Activated T-cell treated with anti-CD3 and anti-CD28 coated beads, Interleukin-2, amount 50 U/mL, for 4 hours (primary cell): ENCODE measurements at places on chromosomes 7 and 10. TPM values are rescaled to one million over a fixed set of nuclear protein-coding genes. Genes with fewer than 3 reads are reported as not detected.

Gene STAMBPL1
- total RNA-seq, result 24.7 TPM

Gene AIFM2
- 16.9 TPM for total RNA-seq

Gene ASB10
- not detected for total RNA-seq

Gene MYL7
- total RNA-seq, result not detected

- no peak for DNase-seq
Measured at GRCh38 chr10:46240684-46241565, 45.9 kb upstream of the ANTXRL start.

- no peak for DNase-seq
Measured at GRCh38 chr10:69501657-69502056, 50.4 kb downstream of the TSPAN15 start.

GRCh38 chr7:141444961-141445360 is 106.2 kb upstream of the AGK start:
- no peak for DNase-seq

- DNase-seq, result peak; percentile 94
Measured at GRCh38 chr10:72297281-72297804, 23.6 kb downstream of the DDIT4 start.

DNA sequence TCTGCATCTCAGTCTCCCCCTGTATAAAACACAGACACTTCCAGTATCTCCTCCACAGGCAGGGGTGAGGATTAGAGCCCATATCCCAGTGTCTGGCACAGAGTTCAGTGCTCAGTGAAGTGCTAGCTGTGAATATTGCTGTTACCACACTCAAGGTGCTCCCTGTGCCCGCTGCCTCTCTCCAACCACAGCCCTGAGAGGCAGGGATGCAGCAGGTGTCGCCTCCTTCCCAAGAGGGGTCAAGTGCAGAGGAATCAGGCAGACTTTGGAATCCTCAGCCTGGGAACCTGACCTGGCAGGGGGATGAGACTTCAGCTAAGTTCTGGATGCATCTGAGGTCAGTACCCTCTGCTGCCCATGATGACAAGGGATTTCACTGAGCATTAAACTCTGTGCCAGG is 163.1 kb downstream of the GFRA1 start:
- DNase-seq, result no peak
